ENCODE measurements at places on chromosomes 5 and 9.

DNA sequence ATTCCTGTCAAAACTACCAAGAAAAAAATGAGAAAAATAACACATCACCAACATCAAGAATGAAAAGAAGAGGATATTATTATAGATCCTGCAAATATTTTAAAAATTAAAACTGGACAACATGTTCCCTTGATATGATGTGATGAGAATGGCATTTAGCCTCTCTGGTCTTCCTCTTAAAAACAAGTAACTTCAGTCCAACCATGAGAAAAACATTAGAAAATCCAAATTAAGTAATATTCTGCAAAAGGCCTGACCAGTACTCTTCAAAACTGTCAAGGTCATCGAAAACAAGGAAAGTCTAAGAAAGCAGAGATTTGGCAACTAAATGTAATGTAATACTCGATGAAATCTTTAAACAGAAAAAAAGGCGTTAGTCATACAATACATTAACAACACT is 167.1 kb upstream of the SNX2 start:
- DNase-seq, result no peak

- no peak for DNase-seq
Observed at GRCh38 chr5:122187426-122187825, 58.1 kb downstream of the ZNF474 start.

DNA sequence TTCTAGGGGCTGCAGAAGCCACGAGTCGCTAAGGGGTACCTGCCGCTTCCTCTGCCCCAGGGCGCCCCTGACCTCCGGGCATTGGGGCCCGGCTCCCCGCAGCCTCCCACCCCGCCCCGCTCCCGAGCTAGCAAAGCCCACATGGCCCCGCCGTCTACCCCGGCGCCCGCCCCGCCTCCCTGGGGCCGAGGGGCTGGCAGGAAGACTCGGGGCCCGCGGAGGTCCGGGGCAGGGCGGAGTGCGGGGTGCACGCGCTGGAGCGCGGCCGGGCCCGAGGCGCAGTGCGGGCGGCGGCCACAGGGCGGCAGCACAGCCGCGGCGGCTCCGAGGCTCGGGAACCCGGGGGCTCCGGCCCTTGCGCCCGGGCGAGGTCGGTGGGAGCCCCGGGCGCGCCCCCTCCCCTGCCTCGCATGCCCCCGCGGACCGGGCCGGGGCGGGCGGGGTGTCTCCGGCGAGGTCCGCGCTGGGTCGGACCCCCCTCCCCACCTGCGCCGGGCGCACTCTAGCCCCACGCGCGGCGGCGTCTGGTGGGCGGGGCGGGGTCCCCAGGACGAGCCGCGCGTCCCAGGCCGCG is 6.7 kb downstream of the NRARP start:
- peak; percentile 55 for DNase-seq

DNA sequence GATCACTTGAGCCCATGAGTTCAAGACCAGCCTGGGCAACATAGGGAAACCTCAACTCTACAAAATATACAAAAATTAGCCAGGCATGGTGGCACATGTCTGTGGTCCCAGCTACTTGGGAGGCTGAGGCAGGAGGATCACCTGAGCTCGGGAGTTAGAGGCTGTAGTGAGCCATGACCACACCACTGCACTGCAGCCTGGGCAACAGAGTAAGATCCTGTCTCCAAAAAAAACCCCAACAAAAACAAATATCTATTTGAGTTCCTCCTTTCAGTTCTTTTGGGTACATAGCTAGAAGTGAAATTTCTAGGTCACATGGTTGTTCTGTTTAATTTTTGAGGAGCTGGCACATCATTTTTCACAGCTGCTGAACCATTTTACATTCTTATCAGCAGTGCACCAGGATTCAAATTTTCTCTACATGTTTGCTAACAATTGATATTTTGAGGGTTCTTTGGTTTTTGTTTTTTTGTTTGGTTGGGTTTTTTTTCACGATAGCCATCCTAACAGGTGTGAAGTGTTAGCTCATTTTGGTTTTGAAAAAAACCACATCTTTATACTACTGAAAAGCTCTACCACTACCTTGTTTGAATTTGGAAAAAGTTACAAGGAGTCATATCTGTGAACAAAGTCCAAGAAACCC is 176.9 kb upstream of the SLC12A2 start:
- no peak for DNase-seq

- no peak for DNase-seq
Observed at GRCh38 chr9:72627147-72627546, 105.7 kb downstream of the TMC1 start.

DNA sequence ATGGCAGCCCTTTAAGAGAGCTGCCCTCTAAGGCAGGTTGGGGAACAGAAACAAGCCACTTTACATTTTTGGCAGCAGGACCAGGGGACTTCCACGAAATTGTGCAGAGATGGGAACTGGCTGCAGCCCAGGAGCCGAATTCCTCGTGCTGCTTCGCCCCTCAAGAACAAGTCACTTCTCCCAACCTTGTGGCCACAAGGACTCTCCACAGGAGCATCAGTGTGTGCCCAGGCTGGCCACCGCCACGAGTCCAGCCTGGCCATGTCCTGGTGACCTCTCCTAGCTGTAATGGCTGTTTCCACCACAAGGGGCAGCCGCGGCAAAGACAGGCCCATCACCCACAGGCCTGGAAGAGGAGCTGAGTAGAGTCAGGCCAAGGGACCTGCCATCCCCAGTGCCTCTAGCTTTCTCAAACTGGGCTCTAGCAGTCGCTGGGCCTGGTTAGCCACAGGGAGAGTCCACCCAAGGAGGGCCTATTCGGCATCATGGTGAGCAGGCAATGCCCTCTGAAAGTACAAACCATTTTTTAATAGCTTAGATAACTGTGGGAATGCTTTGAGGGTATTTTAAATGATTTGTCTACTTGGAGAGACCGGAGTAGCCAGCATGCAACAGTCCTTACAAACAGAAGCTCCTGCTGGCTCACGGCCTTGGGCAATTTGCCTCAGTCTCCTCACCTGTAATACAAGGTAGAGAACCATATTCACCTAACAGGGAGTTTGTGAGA is 129.0 kb downstream of the COL23A1 start:
- peak; percentile 30 for DNase-seq

DNA sequence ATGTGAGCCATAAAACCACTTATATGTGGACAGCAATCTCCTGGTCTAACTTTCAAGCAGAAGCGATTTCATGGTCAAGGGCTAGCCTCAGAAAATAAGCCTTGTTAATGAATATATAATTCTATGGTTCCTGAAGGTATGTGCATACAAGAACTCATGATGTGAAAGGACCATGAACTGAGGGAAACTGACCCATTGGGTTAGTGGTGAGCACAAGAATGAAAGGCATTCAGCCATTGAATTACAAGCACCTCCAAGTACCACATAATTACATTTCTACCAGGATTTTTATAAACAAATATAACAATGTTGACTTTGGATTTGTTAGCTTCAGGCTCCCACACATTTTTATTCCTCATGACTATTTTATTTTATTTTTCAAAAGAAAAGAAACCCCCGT is 459.0 kb downstream of the TLE4 start:
- no peak for DNase-seq

DNA sequence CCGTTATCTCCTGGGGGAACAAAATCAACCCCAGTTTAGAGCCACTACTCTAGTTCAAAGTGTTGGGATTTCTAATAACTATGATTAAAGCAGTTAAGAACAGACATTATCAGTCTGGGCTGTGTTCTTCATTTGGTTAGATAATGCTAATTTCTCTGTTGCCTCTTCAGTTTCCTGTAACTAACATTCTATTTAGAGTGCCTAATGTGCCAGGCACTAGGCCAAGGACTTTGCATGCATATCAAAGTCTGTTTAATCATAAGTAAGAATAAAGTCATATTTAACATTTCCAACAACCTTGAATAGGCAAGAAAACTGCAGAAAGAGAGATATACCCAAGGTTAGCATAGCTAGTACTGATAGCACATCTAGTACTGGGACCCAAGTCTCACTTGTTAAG is 68.4 kb downstream of the TNPO1 start:
- no peak for DNase-seq

DNA sequence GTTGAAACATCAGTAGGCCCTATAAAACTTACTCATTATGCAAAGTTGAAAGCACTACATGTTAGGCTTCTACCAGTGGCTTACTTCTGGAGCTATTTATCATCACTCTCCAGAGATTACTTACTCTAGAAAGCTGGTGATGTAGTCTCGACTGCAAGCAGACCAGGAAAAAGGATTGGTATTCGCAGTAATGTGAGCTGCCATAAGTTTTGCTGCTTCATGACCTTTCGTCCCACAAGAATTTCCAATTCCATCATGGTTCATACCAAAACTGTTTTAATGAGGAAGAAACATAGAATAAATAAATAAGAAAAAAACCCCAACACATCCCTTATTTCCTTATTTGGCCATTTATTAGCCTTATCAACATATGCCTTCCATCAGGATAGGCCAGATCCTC is 181.9 kb downstream of the ADAMTS6 start:
- DNase-seq, result no peak

DNA sequence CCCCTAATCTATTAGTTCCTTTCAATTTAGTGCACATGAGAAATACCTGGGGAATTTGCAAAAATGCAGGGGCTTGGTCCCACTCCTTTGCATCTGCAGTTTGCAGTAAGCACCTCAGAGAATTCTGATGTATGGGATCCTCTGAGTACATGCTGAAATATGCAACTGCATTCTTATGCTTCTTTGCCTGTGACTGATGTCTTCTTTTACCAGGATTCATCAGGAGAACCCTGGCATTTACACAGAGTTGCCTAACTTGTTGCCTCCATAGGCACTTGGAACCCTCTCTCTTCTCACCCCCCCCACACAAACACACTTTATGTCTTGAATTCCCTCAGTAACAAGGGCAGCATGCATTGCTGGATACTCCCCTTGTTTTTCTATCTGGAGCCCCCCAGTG is 173.1 kb downstream of the KDM4C start:
- DNase-seq, result no peak

GRCh38 chr5:107915176-107915812 is 244.6 kb upstream of the EFNA5 start:
- no peak for DNase-seq

- no peak for DNase-seq
Observed at GRCh38 chr9:84403288-84403687, 62.7 kb upstream of the SLC28A3 start.
